COLO829 (cell line): ENCODE measurements at places on chromosomes 16 and 17.

DNA sequence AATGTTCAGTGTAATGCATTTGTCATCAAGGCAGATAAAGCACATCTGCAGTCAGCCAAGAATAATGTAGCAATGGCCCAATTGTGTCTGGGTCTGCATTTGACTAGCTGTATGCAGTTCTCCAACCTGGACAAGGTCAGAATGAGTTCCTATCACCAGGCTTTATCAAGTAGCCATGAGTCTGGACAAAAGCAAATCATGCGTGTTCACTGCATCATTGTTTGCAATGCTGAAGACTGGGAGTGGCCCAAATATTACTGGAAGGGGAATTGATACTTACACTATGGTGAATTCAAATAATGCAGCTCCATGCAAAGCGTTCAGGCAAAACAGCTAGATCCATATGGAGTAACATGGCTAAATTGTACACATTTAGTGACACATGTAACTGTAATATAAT, 250.9 kb downstream of the TOX3 start:
- no peak for DNase-seq

DNA sequence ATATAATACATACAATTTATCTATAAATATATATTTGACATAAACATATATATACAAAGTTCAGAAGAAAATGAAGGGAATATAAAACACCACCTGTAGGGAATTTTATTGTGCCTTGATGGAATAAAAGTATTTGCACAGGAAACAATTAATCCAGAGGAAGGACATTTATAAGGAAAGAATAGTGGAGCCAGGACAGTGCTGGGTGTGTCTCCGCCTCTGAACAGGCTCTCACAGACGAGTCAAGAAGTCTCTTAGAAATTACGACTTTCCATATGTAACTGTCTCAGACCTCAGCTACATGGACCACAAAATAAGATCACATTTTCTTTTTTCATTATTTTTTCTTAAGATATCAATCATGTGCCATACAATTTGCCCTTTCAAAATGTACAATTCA, 93.9 kb downstream of the TMEM114 start:
- no peak for DNase-seq

DNA sequence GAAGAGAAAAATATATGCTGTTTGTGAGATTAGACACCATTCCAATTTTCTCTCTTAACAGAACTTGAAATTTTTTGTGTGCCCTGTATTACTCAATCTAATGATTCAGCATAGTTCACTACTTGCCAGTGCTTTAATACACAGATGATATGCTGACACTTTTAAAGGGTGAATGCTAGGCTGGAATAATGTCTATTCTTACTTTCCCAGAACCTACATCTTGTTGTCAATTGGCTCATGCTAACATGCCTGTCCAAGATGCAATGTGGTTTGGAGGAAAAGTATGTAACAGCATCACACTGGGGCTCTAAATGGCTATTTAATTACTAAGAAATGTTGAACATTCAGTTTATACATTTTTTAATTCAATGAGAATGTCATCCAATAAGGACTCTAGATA, 7.6 kb upstream of the MAP2K6 start:
- no peak for DNase-seq

GRCh38 chr17:54968988-54969332, 395 bp downstream of the STXBP4 start:
- no peak for DNase-seq

DNA sequence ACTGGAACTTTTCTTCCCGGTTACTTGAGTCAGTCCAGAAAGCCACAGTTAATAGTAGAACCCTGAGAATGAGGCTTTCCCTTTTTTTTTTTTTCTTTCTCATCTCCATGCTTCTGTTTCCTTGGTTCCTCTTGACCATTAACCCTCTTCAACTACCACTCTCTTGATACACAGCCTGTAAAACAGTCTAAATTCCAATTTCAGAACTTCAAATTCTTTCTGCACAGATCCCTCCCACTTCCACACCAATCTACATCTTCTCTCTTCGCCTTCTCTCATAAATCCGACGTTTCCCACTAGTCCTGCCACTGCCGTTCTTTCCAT, 588 bp downstream of the METTL16 start:
- DNase-seq = no peak

- no peak for DNase-seq
These were observed 217.3 kb upstream of the SDK2 start for GRCh38 chr17:73861543-73861942.

- peak; percentile 85 for DNase-seq
These were observed 40.1 kb upstream of the RBBP6 start for GRCh38 chr16:24499193-24499814.

GRCh38 chr16:48049847-48050246, 105.9 kb downstream of the ABCC12 start:
- no peak for DNase-seq

- no peak for DNase-seq
These were observed 32.0 kb upstream of the MRPS23 start for GRCh38 chr17:57881783-57882351.
